Dermis blood vessel endothelial cell (primary cell): ENCODE measurements at places on chromosomes 6 and 20. TPM values are rescaled to one million over a fixed set of nuclear protein-coding genes. Genes with fewer than 3 reads are reported as not detected.

- no peak for DNase-seq
These were observed 29.1 kb upstream of the FBXL4 start for GRCh38 chr6:98976674-98977385.

- DNase-seq, result no peak
These were observed 102.3 kb downstream of the HTR1B start for GRCh38 chr6:77361018-77361417.

Gene HTR1B
- 6.1 and 11.7 TPM in 2 replicates for total RNA-seq

DNA sequence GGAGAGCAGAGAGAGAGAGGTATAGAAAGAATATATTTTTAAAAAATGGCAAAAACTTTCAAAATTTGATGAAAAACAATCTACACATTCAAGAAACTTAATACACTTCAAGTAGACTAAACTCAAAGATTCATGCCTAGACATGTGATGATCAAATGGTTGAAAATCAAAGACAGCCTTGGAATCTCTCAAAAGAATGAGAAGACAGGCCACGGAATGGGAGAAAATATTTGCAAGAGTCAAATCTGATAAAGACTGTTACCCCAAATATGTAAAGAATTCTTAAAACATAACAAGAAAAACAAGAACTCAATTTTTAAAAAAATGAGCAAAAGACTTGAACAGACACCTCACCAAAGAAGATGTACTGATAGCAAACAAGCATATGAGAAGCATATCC is 49.7 kb downstream of the THEMIS start:
- no peak for DNase-seq

DNA sequence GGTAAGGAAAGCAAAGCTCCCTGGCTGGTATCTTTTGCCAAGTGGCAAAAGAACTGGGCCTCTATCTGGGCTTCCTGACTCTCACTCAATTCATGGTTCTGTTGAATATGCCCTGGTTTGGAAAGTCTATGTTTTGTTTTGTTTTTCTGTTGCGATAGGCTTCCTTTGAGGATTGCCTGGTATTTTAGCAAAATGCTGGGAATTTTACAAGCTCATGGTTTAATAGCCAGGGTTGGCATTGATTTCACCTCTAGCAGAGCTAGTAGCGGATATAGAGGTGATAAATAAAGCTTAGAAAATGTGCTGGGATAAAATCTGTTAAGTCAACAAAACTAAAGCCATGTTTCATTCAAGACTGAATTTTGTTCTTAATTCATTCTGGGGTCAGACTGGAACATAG is 109.9 kb downstream of the RNF144B start:
- no peak for DNase-seq

DNA sequence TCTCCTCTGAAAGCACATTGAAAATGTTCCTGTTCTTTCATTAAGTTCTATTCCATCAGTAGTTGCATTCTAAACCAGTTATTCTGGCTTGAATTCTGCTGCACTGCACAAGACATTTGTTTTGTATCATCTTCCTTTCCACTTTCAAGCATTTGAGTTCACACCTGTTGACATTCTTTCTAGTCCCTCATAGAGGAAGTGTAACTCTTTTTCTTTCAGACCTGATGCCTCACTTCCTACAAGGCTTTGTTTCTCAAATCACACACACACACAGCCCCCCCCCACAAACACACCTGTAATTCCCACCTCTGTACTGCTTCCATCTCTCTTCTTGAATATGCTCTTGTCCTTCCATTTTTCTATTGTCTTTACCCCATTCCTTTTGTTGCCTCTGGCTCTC is 50.9 kb downstream of the CCN2 start:
- DNase-seq, result no peak

Gene SERPINB6
- 127 and 135 TPM in 2 replicates for total RNA-seq

Gene RWDD2A
- total RNA-seq, result 3.3 and 4.4 TPM in 2 replicates

Gene CCM2L
- total RNA-seq, result 31.1 and 35.5 TPM in 2 replicates

DNA sequence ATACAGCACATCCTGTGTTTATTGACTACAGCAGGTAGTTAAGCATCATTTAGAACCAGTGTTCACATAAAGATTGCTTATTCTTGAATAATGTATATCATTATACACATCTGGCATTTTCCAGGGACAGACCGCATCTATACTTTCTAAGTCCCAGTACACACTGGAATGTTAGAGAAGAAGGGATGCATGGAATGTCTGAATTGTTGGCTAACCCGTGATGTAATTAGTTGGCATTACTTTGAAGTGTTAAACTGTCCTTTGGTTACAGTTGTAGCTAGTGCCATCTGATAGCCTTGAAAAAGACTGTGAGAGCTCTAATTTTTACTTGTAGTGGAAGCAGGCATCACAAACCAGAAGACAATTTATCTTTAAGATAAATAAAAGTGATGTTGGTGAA is 29.8 kb upstream of the MCHR2 start:
- no peak for DNase-seq
